ENCODE measurements at places on chromosomes 1 and 21.
A peak's percentile ranks its signal among the peaks of the same experiment; 100 is the strongest.

- DNase-seq, result no peak
Measured at GRCh38 chr1:152886085-152886484, 8.0 kb downstream of the SMCP start.

DNA sequence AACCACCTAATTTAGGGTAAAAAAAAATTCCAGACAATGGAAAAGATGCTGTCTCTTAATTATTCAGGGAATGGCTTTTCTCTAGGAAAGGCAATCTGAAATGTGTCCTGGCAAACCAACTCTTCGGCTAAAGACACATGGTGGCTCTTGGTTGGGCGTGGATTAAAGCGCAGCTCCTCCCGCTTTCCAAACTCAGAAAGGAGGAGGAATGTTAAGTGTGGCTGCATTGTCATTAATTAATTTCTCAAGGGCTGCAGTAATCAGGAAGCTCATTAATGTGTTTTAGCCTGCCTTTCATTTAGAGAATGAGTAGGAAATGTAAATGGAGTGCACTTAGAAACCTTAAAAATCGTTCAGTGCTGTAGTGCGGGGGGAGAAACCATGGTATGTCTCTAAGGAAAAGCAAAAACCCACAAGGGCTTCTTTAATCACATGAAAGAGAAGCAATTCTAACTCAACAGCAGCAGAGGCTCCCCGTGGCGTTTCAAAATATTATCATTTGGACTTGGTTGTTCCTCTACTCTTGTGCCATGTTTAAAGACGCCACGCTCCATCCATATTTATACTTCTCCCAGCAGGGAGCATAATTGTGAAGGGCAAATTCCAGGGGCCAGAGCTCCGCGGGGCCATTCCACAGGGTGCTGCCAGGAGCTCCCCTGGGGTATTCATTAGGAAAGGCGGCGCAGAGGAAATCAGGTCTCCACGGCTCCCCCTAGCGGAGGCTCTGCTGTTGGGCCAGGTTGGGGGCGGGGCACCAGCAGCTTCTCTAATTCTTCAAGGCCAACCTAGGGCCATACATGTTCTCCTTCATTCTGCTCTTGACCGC lies 91.9 kb upstream of the SSX2IP start:
- peak; percentile 65 for DNase-seq

DNA sequence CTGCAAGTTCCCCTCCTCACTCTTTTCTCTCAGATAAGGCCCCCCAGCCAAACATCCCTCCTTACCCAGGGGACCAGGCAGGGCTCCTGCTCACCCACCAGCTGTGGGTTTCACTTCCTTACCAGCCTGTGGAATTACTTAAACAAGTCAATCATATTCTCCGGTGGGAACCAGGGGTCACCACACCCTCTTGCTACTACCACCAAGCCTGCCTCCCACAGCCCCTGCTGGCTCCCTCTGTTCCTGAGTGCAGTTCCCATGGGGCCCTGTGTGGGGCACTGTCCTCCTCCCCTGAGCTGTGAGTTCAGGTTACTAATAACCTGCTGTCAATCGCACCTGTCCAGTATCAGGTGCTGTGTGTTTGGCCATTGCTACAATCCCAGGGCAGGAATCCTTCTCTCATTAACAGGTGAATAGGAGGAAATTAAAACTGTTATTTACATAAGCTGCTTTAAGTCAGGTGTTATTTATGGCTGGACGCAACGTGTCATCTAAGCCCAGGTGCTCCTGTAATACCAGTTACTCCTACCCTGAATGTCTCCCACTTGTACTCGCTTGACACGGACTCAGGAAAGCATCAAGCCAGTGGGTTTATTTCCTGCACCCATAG lies 53.1 kb upstream of the LBR start:
- peak; percentile 3 for DNase-seq

DNA sequence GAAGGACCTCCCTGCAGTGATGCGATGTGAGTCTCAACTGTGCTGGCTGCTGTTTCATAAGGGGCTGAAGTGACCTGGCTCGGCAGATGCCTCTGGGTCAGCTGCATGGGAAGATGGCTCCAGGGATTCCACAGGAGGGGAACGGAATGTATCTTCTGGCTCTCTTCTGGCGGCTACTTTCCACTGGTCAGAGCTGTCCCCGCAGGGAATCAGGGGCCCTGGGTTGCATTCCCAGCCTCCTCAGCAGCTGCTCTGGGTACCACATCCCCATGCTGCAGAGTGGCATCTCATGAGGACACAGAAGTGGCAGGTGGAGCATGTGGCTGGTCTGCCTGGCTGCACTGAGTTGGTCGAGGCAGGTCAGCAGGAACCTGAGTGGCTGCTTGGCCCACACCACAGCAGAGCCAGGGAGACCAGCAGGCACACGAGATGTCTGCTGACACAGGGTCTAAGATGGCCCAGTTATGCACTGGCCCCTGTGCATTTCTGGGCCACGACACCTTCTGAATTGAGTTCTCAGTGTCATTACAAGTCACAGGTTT lies 42.8 kb downstream of the POFUT2 start:
- no peak for DNase-seq

DNA sequence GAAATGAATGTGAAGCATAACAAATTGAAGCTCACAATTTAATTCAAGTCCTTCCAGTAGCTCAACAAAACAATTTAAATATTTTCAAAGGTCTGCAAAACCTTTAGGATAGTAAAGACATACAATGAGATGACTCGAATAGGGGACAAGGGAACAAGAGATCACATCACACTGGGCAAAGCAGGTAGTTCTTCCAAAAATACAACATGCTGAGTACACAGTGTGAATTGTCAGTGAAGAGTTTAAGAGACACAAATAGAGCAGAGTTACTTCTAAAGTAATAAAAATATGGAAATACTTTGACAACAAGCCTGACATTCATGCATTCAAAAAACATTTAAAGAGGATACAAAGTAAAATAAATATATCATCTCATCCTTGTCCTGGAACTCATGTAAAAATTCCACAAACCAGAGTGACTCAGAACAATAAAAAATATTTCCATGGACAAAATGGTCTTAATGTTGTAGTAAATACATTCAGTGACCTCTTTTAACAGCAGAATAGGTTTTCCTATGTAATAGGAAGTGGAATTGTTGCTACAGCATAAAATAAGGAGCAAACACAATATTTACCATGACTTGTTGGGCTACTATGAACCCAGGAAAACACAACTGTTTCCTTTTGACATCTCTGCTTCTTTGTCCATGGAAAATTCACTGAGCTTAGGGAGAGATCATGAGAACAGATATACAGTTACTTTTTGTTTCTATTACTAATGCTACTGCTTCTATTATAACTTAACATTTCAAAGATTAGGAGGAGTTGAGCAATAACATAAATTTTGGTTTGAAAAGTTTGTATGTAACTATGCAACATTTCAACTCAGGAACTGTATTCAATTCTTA lies 83.7 kb upstream of the BCL10 start:
- DNase-seq, result no peak

DNA sequence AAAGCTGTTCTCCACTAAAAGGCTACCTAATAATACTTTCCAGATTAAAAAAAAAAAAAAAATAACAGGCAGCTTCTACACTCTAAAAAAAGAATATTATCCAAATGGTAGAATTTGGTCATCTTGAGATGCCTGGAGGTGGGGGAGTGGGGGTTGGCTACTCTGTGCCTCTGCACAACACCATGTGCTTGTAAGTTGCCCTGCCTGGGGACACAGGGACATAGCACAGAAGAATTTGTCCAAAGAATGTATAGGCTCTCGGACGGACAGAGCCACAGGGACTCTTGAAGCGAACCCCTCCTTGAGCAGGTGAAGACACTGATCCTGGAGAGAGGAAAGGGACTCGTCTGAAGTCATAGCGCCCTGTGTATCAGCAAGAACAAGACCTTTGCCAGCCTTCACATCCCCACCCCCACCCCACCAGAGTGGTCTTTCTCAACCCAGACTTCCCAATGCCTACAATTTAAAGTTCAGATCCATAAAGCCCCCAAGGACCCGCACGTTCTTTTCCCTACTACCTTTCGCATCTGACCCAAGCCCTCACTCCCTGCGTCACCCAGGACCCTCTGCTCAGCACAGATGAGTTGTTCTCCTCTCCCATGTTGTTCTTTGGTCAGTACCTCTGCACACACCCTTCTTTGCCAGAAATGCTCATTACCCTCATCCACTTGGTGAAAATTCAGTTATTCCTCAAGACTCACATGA lies 72.6 kb downstream of the LGR6 start:
- no peak for DNase-seq

DNA sequence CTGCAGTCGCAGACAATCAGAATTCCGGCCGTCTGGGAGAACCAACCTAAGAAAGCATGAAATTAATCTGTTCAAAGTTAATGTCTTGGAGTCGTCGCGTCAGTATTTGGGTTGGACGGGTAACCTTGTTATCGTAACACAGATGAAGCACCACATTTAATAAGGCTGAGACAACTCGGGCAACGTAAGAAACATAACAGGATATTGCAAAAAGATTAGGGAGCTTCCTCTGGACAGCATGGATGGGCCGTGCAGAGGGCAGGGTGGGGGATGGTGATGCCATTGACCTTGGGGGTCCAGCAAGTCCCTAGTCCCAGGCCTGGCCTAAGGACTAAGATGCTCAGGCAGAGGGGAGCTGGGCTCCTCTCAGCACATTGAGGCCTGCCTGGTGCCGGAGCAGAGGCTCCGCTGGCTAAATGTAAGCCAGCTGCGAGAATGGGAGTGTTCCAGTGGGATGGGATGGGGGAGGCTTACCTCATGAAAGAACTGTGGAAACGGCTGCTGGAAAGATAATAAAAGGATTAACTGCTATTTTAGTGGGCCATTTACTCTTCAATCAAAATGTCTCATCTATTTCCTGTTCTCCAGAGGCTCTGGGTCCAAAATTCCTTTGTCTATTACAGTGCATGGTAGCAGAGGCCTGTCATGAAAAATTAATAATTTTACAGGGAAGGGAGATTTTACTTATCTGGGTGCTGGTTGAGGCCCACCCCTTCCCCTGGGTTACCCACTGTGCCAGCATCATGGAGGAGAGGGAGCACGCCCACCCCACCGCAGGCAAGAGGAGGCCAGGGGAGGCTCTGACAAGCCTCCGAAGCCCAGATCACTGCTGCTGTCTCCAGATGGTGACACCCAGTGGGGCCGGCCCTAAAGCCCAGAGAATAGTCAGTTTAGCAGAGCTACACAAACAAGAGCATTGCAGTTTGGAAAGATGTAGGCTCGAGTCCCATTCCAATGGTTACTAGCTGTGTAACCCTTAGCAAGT lies 131.6 kb downstream of the DMRTB1 start:
- no peak for DNase-seq

DNA sequence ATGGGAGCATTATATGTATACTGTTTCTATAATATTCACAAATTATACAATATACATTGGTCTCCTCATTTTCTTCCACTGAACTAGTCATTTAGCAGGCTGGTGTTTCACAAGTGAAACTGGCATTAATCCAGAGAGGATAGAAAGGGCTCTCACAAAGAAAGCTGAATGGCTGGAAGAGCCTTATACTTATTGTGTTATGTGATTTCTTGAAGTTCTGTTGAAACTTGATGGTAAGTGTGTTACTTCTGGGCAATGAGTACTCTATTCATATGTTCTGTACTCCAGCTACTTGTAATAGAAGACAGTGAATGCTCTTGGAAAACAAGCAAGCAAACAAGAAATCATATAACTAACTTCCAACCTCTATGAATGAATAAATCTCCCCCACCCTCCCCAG lies 14.9 kb downstream of the STX12 start:
- no peak for DNase-seq

DNA sequence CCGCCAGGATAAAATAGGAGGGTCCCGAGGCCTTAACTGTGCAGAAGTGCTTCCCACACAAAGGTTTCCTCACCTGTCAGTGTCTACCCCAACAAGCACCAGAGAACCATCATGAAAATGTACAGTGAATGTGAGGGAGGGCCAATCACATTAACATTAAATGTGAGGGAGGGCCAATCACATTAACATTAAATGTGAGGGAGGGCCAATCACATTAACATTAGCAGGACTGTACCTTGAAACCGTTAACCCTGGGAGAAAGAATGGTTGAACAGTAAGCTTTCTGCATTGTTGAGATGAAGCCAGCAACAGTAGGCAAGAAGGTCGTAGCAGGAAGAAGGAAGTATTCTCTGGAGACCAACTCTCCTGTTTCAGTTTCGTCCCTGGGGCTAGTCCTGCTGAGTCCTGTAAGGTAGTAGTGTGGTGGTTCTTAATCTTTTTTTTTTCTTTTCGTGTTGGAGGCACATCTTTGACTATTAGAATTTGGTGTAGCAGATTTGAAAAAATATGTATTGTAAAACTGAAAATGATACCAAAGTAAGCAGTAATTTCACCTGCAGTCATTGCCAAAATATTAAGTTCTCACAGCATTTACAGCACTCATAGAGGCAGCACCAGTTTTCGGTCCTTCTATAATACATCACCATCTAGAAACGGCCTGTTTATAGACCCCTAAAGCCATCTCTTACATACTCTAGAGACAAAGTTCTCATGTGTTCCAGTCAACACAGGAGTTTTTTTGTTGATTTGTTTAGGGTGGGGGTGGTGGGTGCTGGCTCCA lies 98.6 kb upstream of the PPP2R5A start:
- no peak for DNase-seq

GRCh38 chr1:218436346-218436745 lies 91.2 kb downstream of the TGFB2 start:
- DNase-seq, result no peak

GRCh38 chr1:43524804-43525203 lies 5.9 kb upstream of the PTPRF start:
- no peak for DNase-seq

GRCh38 chr1:155872527-155872926 lies 13.2 kb downstream of the SYT11 start:
- DNase-seq, result no peak

- peak; percentile 59 for DNase-seq
Measured at GRCh38 chr1:30911059-30911954, 2.7 kb upstream of the SDC3 start.

DNA sequence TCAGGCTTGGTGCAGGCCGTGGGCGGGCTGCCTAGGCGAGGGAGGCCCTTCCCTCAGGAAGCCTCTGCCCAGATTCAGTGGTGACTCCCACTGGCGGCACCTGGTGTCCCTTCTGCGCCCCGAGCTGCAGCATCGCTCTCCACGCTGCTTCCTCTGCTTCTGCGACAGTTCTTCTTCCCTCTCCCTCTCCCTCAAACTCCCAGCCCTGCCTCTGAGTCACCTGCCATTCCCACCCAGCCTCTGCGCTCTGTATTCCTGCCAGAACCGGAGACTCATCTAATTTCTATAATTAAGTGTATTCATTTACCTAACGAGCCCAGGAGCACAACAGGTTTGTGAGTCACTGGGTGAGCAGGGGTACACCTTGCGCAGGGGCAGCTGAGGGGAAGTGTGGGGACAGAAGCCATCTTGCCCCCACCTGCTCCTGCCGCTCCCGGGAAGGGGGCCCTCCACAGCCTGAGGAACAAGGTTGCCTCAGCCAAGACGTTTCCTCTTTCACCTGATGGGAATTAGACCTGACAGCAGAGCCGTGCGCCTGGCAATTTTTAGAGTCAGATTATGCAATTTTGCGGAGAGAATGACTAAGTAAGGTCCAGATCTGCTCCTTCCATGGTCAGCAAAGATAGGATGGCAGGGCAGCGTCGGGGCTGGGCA lies 19.4 kb downstream of the KCNC4 start:
- DNase-seq, result no peak

DNA sequence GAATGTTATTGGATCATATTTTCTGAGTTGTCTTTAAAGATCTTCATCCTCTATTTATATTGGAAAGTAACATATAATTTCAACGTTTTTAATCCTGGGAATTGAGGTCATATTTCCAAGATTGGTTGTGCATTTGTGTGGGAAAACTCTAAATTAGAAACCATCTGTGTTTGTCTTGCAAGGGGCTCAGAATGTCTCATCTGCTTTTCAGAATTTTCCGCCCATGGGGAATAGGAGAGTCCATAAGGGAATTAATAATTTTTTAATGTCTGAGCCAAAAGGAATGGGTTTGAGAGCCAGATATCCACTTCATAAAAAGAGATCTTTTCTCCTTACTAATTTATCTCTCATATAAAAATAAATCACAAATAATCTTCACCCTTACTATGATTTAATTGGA lies 84.8 kb upstream of the MAP1LC3C start:
- DNase-seq, result no peak

Data from AML-193 (cell line).